ENCODE measurements at places on chromosomes 4 and X.

DNA sequence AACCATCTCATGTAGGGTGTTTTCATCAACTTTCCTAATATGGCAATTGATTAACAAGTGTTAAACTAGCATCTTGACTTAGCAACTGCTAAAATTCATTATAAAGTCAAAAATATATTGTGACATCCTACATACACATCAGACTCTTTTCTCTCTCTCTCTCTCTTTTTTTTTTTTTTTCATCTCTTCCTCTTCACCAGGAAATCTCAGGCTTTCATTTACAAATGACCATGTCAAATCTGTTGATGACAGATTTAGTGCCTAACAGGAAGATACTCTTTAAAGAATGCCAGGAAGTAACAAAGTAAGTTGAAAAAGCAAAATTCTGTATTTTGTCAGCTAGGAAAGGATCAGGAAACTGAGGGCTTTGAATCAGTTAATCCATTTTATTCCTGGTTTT, 365.5 kb downstream of the PCDH7 start:
- DNase-seq: no peak

DNA sequence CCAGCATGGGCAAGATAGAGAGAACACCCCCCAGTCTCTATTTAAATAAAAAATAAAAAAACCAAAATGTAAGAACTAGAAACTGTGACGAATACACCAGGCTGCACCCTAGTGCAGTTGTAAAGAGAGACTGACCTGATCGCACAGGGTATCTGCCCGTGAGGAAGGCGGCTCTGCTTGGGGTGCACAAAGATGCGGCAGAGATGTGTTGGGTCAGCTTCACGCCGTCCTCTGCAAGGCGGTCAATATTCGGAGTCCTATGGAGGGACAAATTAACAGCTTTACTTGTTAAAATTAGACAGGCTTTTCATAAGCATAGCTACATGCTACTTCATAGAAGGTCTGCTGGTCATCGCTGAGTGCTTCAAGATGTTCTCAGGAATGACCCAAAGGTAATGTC, 26.1 kb upstream of the ARSD start:
- no peak for DNase-seq

- peak; percentile 31 for DNase-seq
Measured at GRCh38 chrX:53284684-53285447, 3.5 kb upstream of the IQSEC2 start.

- DNase-seq: no peak
Measured at GRCh38 chrX:47859686-47860085, 23.0 kb downstream of the ZNF81 start.

- no peak for DNase-seq
Measured at GRCh38 chr4:148029781-148030180, 297.9 kb downstream of the ARHGAP10 start.

DNA sequence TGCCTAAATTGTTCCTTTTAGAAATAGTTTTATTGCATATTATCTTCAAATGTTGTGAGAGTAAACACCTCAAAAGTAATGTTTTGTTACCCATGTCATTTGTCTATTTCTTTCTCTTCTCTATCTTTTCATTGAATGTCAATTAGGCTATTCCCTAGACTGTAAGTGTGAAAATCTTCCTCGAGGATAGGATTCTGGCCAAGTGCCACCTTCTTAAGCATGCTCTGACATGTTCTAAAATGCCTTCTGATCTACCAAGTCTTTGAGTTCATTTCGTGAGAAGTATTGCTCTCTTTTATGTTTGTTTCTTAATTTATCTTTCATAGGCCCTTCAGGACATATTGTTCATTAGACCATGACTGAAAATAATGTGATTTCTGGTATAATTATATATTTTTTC, 44.1 kb upstream of the TLL1 start:
- peak; percentile 39 for DNase-seq

GRCh38 chrX:2483398-2484060, 17.2 kb downstream of the DHRSX start:
- DNase-seq: no peak

DNA sequence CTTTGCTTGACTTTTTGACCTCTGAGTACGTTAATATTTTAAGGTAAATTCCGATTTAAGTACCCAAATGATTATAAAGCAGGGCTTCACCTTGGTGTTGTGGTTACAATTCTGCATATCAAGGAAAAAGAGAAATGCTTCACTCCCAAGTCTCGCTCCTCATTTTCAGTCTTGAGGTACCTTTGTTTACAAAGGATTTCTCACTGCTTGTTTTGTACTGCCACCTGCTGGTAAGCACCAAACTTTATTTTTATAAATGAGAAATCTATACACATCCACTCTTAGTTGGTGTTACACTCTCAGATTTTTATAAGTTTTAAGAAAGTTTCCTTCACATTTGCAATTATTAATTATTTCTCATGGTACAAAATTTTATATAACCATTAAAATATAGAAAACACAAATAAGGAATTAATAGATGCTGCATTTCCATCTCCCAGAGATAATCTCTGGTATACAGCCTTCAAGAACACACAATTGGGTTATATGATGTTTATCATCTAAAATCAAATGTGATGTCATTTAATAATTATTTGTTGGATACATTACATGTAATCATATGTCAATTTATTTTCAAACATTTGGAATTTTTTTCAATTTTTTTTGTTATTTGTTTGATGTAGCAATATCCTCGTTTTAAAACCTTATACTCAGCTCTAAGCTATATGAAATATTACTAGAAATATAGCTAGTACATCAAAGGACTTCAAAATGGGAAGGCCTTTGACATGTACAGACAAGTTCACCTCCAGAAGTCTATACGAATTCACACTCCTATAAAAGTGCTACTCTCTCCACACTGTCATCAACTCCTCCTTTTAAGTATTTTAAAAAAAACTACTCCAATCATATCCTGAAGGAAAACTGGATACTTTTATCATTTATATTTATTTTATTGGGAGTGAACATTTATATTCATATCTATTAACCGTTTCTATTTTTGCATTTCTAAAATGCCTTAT, 179.9 kb downstream of the KCNIP4 start:
- DNase-seq: peak; percentile 1

DNA sequence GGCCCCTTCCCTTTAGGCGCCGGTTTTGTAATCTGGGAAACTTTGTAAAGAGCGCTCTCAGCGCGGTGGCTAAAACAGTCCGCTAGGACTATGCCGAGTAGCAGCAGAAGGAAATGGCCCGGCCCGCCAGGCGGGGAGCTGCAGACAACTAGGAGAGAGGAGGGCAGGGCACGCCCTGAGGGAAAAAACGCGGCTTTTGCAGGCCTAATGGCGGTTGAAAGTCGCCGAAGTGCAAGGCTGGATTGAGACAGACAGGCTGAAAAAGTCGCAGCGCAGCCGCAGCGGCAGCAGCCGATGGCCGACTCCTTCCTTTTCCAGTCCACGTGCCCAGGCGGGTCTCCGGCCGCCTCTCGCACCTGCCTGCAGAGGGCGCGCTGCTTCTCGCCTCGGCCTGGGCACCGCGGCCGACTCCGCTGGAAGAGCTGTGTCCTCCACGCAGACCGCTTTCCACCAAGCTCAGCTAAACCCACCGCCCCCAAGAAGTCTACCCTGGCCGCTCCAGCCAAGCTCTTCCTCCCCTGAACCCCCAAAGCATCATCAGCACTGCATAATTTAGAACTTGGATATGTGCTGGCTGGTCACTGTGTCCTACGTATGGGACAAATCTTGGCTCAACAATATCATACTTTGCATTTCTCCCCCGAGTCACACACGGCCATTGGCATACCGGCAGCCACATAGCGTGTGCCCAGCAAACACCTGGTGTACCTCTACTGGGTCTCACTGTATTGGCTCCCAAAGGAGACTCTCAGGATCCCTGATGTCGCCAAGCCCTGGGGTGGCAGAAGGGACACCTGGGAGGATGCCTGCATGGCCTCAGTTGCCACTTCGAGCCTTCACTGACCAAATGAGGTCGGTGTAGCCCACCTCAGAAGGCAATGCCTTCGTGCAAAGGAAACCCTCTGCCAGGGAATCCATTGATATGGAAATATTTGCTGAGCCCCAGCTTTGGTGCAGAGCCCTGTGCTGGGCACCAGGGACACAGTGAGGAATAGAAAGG, 14.5 kb downstream of the SLC25A5 start:
- no peak for DNase-seq

DNA sequence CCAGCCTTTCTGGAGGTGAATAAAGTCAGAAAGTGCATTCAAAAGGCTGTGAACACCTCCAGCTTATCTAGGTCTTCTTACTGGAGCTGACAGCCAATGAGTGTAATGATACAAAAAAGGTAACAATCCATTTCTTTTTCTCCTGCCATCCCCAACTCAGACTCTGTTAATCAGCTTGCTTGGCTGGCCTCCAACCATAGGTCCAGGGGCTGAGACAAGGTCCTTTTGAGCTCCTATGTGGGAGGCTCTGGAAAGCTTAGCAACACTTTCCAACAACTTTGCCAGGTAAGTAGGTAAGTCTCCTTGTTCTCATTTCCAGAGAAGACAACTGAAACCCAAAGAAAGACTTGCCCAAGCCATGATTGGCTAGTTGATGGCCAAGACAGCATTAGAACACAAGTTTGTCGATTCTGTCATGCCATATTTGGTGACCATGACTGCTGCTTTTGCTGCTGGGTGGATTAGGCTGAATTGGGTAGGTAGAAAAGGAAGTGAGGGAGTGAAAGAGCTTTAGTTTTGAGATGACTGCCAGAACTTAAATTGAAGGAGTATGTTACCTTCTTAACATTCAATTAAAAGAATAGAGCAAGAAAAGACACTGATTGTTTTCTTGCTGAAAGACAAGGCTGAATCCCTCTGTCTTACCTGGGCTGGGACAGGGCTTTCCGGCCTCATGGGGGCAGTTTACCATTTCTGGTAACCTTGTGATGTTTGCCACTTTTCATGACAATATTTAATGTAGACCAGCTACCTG, 22.8 kb downstream of the VSIG4 start:
- no peak for DNase-seq

GRCh38 chrX:14389682-14390081, 139.7 kb upstream of the GLRA2 start:
- no peak for DNase-seq

GRCh38 chrX:47176101-47176740, 17.4 kb upstream of the UBA1 start:
- no peak for DNase-seq

GRCh38 chr4:108355902-108356535, 187.3 kb upstream of the LEF1 start:
- no peak for DNase-seq

- DNase-seq: no peak
Measured at GRCh38 chr4:145521282-145521681, 39.6 kb downstream of the SMAD1 start.

- no peak for DNase-seq
Measured at GRCh38 chr4:102180046-102180445, 165.2 kb downstream of the SLC39A8 start.

DNA sequence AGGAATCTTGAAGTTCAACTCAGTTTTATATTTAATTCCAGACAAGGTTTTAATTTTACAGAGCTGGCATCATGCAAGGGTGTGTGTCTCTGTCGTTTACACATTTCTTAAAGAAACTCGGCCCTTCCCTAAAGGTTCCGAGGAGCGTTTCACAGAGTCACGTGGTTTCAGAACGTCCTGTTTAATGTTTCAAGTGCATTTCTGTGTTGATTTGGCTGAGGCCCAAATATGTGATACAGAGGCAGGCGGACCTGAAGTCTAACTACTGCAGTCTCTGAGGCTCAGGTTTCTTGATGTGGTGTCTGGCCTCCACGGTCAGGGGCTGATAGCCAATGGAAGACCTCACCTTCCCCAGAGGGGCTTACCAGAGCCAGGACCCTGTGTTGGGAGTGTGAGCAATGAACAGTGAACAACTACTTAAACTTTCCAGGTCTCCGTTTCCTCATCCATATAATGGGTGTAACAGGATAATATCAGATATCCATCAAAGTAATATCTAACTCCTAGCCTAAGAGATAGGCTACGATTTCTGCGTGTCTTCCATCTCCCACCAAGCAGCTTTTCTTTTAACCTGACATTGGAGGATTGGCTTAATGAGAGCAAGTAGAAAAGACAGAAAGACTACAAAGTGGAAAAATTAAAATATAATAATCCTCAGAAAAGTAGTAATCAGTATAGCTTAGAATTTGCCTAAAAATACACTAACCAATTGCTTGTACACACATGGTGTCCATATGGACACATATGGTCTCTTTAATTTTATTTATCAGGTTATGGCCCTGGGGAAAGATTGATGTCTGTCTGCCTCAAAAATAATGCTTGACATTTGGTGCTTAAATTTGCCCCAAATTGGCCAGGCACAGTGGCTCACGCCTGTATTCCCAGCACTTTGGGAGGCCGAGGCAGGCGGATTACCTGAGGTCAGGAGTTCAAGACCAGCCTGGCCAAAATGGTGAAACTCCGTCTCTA, 50.0 kb upstream of the TRIM2 start:
- DNase-seq: no peak

- DNase-seq: no peak
Measured at GRCh38 chr4:13539047-13539618, 5.2 kb downstream of the NKX3-2 start.

DNA sequence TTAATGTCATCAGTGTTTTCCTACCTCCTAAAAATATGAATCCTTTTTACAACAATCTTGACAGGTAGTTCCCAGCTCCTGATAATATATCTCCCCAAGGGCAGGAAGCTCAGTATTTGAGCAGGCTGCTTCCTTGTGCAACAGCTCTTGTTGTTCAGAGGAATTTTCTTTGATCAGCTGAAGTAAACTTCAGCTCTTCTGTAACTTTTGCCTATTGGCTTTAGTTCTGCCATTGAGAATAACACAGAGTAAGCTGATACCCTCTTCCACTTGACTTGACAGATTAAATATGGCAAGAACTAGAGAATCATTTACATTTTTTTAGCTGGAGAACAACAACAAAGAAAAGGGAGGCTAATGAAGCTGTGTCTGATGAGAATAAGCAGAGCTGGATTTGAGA, 75.2 kb downstream of the LUZP4 start:
- no peak for DNase-seq

DNA sequence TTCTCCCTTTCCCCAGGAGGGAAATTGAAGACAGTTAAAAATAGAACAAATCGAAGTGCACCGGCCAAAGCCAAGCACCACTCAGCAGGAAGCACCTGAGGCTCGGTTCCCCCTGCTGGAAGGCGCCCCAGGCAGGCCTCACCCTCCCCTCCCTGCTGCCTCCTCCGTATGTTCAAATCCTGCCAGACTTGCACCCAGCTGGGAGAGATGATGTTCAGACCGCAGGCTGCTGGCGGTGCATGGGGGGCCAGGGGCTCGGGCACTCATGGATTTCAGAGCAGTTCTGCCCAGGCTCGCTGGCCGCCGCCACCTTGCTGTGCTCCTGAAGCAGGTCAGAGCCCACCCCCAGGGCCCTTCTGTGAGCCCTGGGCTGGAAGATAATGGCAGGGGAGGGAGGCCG, 91.4 kb downstream of the DCTD start:
- DNase-seq: no peak

GRCh38 chr4:165803005-165803404, 70.0 kb upstream of the TLL1 start:
- DNase-seq: no peak

- no peak for DNase-seq
Measured at GRCh38 chr4:1058198-1058996, 47.0 kb downstream of the FGFRL1 start.

DNA sequence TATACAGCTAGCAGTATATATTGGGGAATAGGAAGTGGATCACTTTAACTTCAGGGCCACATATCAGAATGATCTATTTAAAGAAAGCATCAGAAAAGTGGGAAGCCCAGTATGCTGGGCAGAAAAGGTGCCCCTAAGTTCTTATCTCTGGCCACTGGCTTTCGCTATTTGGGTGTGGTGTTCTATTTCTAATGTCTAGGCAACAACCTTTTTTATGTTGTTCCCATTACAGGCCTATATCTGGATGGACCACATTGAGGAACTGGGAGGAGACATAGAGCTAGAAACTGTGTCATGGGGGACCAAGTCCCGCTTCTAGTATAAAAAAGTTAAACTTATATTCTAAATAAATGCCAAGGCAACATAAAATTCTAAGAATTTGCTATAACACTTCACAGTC, 935.6 kb downstream of the PDHA2 start:
- no peak for DNase-seq
